ENCODE measurements at places on chromosomes 3 and 15.
A peak's percentile ranks its signal among the peaks of the same experiment; 100 is the strongest.

DNA sequence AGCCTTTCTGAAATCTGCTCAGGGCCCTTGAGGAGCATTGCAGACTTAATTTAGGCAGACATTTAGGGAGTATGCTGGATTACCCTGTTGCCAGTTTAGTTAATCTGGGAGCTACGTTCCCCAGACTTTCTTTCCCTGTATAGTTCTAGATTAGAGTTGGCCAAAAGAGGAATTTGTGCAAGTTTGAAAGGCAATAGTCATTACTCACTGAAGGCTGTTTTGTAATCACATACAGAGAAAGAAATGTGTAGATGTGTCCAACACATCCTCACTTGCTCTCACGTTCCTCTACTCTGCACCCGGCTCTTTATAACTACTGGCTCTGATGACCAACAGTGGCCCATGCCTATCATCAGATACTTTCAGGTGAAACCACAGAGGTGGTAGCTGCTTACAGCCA is 24.2 kb downstream of the MASP1 start:
- no peak for DNase-seq

DNA sequence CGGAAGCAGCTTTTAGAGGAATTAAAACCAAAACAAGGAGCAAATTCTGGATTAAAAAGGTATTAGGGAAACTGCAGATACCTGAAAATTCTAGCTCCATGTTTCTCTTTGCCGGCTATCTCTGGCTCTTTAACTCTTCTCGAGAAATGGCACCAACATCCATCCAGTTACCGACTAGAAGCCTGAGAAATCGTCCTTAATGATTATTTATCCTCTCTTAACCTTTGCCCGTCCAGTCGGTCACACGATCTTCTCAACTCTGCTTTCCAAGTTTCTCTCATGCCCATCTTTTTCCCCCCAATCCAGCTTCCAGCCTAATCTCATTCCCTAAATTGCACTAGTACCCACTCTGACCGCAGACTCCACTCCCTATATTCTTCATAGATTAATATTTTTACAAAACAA is 596 bp upstream of the SGO1 start:
- no peak for DNase-seq

GRCh38 chr3:130839813-130840212 is 54.1 kb upstream of the ATP2C1 start:
- no peak for DNase-seq

GRCh38 chr3:179942553-179943075 is 94.1 kb downstream of the PEX5L start:
- DNase-seq: no peak

DNA sequence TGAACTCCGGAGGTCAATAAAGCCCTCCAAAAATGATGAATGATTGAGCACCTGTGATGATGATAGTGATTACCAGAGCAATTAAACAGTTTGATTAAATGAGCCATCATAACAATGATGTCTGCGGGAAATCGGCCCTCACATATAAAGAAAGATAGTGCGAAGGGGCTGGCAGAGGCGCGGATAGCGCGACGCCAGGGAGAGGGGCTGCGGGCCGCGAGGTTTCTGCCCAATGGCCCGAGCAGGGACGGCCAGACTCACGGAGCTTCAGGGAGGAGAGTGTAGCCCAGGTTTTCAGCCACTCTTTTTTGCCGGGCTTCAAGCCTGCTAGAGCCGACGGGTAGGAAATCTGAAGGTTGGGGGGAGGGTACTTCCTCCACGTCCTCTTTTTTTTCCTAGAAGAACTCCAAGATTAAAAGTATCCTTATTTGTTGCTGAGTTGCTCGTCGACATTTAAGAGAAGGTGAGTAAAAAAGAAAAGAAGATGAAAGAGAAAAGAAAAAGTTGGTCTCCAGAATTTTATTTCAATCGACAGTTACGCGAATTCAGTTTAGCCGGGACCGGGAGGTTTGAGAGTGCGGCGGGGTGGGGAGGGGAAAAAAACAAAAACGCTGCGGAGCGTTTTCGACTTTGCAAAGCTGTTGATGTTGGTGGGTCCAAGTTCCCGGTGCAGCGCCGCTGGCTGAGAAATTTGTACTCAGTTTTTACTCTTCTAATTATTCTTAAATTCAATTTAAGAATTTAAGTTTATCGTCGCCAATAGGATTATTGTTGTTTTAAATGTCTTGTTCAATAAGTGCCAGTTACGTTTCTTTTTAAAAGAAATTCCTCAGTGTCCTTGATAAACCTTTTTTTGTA is 2.2 kb upstream of the MEIS2 start:
- DNase-seq: peak; percentile 12

- DNase-seq: no peak
Observed at GRCh38 chr15:52786436-52787122, 3.6 kb downstream of the ONECUT1 start.

- DNase-seq: no peak
Observed at GRCh38 chr15:85394554-85395333, 14.3 kb downstream of the AKAP13 start.

- no peak for DNase-seq
Observed at GRCh38 chr15:95698230-95698629, 632.3 kb upstream of the NR2F2 start.

- no peak for DNase-seq
Observed at GRCh38 chr15:91516866-91517265, 336.6 kb upstream of the SLCO3A1 start.

GRCh38 chr3:174533286-174533685 is 325.8 kb upstream of the NAALADL2 start:
- peak; percentile 15 for DNase-seq

DNA sequence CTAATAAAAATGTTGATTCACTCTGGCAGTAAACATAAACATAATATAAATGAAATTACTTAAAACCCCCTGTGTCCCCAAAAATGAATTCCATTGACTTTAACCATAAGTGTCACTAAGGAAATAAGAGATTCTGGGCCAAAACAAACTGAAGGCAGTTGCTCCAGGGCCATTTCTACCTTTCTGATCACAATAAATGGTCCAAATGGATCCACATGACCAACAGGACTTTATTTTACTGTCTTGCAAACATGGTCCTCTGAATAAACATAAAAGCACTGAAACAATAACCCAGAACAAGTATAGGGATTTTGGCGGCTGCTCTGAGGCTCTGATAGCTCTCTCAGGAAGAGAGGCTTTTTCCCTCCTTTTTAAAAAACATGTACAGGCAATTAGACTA is 77.3 kb downstream of the ETFA start:
- DNase-seq: no peak

- DNase-seq: no peak
Observed at GRCh38 chr3:190849607-190850006, 12.9 kb downstream of the GMNC start.

- DNase-seq: no peak
Observed at GRCh38 chr3:188113756-188114155, 40.2 kb upstream of the LPP start.

DNA sequence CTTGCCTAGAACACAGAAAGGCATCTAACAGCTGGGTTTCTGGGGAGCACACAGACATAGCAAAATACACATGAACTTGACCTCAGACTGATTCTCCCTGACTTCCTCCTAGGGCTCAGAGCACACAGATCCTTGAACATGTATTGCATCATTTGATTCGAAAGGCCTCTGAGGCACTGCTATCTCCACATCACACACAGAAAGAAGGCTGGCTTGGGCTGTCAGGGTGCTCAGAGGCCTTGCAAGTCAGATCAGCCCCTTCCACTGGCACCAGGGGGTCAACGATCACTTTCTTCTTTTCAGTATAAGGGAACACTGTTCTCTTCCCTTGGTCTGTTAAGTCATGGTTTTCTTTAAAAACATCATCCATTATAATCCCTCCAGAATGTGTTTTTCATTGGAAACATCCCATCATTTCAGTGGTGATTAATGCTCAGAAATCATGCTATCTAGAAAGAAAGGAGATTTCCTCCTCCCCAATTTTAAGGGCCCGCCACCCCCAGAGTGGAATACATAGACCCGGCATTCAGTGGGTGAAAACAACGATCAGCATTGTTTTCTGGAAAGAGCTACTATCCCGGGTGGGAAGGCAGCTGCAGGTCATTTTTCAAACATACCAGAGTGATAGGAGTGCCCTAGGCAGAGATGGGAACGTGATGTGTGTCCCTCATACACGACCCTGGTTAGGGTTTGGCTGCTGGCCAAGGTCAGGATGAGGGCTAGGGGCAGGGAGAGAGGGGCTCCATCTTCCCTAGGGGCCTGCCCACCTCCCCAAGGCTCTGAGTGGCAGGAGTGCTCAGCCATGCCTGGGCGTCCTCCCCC is 253.3 kb upstream of the LYSMD4 start:
- DNase-seq: no peak

DNA sequence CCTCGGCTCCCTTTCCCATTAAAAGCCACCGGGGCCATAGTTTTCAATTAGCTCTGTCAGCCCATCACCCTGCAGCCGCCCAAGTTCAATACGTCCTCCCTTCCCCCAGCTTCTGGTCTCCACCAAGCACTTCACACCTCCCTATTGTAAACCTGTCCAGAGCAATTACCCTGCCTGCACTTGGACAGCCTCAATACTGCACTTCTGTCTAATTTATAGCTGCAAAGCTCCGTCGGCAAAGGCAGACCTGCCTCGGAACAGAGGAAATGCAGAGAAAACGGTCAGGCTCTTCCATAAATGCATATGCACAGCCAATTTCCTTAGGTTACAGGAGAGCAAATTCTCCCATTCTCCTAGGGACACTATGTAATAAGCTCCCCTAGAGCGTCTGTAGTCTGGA is 21.9 kb downstream of the LRIG1 start:
- no peak for DNase-seq

- no peak for DNase-seq
Observed at GRCh38 chr3:65604863-65605526, 433.7 kb downstream of the MAGI1 start.

DNA sequence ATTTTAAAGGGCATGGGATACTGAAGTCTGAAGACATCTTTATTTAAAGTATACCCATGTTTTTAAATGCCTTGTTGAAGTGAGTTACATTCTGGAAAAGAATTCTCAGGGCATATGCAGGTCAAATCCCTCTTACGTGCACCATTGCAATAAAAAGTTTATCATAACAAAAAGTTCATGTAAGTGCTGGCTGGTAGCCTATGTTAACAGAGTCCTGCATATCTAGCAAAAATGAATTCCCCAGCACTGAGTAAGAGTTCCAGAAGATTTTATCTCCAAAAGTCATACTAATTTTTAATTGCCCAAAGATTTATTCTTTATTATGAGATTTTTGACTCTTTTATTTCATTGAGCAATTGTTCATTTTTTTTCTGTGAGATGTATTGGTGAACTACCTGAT is 104.7 kb upstream of the ROBO1 start:
- peak; percentile 86 for DNase-seq

DNA sequence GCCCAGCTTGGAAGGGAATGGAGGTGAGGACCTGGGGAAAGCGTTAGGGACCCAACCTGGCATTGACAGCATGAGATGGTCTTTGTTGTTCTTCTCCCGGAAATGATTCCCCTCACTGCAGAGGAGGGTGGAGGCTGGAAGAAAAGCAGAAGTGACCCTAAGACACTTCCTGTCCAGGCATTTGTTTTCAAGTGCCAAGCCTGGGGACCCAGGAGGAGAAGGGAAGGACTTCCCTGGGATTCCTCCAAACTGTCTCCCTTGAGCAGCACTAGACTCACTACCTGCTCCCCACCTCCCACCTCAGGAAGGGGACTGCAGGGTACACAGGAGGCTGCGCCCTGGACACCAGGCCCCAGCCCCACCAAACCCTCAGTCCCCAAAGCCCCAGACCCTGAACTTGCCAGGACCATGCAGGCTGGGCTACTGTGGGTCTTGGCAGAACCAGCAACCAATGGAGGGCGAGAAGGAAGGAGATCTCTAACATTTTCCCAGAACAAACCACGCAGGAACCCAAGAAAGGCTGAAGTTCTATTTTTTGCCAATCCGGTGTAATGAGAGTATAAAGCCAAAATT is 9.8 kb upstream of the VIPR1 start:
- no peak for DNase-seq

DNA sequence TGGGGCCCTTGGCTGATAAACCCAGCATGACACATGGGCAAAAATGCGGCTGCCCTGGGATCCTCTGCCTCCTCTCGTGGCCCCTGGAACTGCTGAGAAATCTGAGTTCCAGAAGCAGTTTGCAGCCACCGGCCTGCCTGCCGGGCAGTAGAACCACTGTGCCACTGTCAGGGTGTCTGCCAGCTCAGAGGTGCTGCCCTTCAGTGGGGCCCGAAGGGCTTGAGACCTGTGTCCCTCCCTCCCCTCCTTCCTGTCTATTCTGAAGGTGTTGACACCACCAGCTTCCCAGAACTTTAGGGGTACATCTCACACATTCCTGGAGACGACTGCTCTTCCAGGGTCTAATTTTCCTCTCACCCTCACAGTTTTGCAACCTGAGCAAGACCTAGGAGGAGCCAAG is 88.2 kb upstream of the POMGNT2 start:
- DNase-seq: no peak

- DNase-seq: no peak
Observed at GRCh38 chr15:99631255-99631654, 65.5 kb downstream of the MEF2A start.

- DNase-seq: no peak
Observed at GRCh38 chr15:40293905-40294895, 11.3 kb upstream of the ANKRD63 start.

All from HS-27A (cell line).